Upper lobe of left lung (tissue), 6 donors: ENCODE measurements at places on chromosomes 4 and X. TPM values are rescaled to one million over a fixed set of nuclear protein-coding genes. Genes with fewer than 3 reads are reported as not detected.
A peak's percentile ranks its signal among the peaks of the same experiment; 100 is the strongest.

DNA sequence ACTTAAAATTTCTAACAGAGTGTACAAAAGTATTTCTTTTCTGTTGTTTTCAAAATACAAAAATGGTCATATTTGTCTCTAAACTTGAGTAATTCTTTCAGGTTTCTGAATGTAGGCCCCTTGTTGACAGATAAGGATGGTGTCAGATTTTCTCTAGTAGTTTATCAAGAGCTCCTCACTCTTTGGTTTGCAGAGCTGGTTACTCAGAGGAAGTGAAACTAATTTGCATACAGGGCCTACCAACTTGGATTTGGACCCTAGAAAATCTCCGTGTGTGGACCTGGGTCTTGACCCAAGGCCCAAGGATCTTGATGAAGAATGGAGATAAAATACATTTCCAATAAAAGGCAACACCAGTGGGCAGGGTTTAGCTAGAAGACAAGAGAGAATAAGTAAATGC is 433 bp upstream of the ADH6 start:
- no peaks in the 10 kb centered on the region for H3K36me3 ChIP-seq
- no peak overlapping the region for H3K27ac ChIP-seq
- H3K4me3 ChIP-seq: no peak overlapping the region
- no peak for DNase-seq
- no peaks in the 10 kb centered on the region for H3K27me3 ChIP-seq

HMGN5 gene
- total RNA-seq: 2.2 TPM

- H3K4me3 ChIP-seq: peak overlapping the region; percentile 55
- H3K27me3 ChIP-seq: peaks cover 17% of the 10 kb centered on the region
- peak; percentile 20 for DNase-seq
Observed at GRCh38 chr4:180057891-180058671, 2185.1 kb upstream of the TENM3 start.

- no peak overlapping the region for H3K27ac ChIP-seq
- H3K27me3 ChIP-seq: no peaks in the 10 kb centered on the region
- H3K4me1 ChIP-seq: peaks cover 4% of the 10 kb centered on the region
- no peak for DNase-seq
Observed at GRCh38 chrX:39757971-39758370, 339.8 kb downstream of the BCOR start.

- no peak overlapping the region for H3K27ac ChIP-seq
- no peaks in the 10 kb centered on the region for H3K27me3 ChIP-seq
- no peak for DNase-seq
- no peak overlapping the region for H3K4me3 ChIP-seq
- no peaks in the 10 kb centered on the region for H3K36me3 ChIP-seq
Observed at GRCh38 chr4:53453385-53453784, 75.9 kb downstream of the FIP1L1 start.

CT45A3 gene
- not detected for total RNA-seq
